ENCODE measurements at places on chromosomes 12 and 14.

- no peak for DNase-seq
Measured at GRCh38 chr14:87896393-87897380, 96.3 kb downstream of the GALC start.

- DNase-seq = no peak
Measured at GRCh38 chr12:67107751-67108269, 161.3 kb upstream of the CAND1 start.

DNA sequence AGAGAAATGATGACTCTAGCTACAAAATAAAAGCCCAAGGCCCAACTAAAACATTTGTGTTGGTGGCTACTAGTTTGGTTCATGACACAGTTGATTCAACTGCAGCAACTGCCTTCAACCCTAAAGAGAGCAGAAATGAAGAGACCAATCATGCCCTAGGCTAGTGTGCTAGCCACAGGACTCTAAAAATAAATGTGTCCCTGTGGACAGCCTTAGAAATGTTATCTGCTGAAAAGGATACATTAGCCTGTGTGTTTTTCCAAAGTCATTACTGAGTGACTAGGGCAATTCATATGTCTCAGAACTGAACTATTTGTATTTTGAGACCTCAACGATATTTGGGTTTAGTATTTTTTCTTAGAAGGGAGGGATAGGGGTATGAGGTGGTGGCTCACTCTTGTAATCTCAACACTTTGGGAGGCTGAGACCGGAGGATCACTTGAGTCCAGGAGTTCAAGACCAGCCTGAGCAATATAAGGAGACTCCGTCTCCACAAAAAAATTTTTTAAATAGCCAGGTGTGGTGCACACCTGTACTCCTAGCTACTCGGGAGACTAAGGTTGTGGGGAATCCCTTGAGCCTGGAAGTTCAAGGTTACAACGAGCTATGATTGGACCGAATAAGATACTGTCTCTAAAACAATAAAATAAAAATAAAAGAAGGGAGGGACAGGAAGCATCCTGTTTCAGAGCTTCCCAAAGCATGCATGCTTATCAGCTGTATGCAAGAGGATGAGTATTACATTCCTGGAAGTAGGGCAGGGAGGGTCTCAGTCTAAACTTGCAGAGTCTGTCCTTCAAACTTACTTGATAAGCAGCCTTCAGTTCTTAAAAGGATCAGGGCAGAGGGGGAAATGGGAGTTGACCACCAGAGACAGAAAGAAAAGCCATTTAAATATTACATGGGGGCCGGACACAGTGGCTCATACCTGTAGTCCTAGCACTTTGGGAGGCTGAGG lies 29.6 kb upstream of the NAP1L1 start:
- no peak for DNase-seq

DNA sequence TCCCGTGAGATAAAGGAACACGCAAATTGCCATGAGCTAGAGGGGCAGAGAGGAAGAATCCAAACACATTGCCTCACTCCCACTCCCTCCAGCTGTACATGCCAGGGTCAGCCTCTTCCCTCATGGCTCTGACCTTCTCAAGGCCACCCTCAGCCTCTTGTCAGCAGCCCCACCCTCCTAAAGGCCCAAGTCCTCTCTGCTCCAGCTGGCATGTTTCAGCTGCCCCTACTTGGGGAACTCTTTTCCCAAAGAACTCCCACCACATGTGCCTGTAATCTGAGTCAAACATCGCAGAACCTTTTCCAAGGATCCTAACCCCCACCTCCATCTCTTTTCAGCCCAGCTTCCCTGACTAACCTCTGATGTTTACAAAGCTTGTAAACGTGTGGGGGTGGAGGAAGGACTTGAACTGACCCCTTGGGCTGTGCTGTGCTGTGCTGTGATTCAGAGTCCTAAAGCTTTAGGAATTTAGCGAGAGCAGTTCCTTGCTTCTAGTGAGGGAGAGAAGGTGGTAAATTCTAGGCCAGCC lies 7.3 kb upstream of the CACNB3 start:
- no peak for DNase-seq

DNA sequence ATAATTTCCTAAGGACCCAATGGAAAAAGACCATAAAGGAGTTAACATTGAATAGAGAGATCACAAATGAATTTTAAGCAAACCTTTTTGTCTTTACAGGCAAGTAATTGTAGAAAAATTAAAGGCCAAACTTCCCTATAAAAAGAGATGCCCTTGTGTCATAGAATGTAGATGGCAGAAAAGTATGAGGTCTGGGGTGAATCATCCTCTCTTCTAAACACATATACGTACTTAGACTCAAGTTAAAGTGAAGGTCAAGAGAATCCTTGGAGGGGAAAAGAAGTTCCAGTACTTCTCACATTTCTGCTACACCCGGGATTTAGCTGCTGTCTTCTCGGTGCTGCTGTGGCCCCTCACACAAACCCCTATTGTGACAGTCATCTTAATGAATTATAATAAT lies 116.2 kb upstream of the ARID2 start:
- no peak for DNase-seq

DNA sequence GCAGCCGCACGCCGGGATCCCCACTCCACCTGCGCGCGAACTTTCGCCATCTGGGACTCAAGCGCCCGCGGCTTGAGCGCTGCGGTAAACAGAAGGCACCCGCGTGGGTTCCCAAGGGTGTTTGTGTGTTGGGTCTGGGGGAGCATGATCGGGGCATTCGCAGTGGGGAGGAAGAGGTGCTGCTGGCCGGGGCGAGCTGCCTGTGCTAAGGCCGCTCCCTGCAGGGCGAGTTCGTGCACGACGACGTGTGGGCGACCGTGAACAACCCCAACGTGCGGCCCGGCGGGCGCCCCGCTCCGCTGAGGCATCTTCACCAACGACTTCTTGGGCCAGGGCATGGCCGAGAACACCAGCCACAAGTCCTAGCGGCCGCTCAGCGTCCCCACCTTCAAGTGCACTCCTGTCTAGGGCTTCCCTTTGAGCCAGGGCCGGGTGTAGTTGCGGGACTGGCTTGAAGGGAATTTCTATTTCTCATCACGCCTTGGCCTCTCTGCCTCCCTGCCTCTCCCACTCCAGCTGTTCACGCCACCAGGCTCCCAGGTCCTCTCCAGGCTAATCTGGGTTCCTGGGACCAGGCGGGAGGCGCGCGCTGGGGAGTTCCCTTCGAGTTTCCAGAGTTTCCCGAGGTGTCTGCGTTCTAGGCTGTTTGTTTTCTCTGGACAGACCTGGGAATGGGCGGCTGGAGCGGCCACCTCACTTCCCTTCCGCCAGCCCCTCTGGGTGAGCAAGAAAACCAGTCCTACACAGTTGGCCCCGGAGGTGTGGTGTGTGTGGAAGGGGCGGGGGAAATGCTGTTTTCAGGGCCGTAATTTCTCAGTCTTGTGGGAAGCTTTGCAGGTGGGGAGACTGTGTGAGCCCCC lies 417.8 kb upstream of the TMTC1 start:
- DNase-seq = no peak

GRCh38 chr12:102479099-102479885 lies 1.1 kb downstream of the IGF1 start:
- no peak for DNase-seq

- no peak for DNase-seq
Measured at GRCh38 chr14:95033682-95034632, 123.4 kb downstream of the DICER1 start.

GRCh38 chr12:114829833-114830232 lies 145.9 kb upstream of the TBX3 start:
- no peak for DNase-seq

DNA sequence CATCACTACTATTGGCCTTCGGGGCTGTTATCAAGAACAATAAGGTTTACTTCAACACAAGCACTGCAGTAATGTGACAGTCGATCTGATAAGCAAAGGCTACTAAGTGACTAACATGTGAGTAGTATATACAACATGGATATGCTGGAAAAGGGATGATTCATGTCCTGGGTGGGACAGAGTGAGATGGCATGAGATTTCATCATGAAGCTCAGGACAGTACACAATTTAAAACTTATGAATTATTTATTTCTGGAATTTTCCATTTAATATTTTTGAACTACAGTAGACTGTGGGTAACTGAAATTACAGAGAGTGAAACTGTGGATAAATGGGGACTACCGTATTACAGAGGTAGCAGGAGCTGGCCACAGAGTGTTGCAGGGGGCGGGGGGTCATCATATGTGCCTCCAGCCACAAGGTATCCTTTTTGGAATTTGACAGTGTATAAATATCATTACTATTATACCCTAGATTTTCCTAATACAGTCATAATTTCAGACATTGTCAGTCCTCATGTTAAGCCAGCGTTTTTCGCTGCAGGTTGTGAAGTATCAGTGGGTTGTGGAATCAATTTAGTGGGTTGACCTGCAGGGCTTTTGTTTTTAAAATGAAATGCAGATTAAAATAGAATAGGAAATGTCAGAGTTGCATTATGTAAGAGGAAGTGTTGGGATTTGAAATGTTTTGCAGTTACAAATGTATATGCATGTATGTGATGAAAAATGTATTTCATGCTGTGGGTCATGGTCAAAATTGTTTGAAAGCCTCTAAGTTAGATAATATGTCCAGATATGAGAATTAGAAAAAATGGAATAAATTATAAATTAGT lies 148.0 kb upstream of the NUDT4 start:
- no peak for DNase-seq

GRCh38 chr14:65753061-65753460 lies 340.5 kb downstream of the FUT8 start:
- DNase-seq = no peak

DNA sequence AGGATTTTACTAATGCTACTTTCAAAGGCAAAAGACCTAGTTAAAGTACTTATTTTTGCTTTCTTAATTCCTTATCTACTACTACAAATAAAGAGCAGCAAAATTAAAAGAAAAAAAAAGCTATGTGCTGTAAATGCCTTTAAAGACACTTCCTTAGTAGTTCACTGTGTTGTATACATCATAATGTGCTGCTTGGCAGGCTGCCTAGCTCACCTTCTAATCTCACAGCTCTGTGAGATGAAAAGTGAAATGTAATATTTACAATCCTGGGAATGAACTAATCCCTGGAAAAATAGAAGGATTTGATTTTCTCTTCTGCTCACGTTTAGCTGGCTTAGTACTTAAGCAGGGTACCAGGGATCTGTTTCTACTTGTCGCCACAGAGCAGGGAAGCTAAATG lies 184.4 kb upstream of the ALG10B start:
- DNase-seq = no peak

DNA sequence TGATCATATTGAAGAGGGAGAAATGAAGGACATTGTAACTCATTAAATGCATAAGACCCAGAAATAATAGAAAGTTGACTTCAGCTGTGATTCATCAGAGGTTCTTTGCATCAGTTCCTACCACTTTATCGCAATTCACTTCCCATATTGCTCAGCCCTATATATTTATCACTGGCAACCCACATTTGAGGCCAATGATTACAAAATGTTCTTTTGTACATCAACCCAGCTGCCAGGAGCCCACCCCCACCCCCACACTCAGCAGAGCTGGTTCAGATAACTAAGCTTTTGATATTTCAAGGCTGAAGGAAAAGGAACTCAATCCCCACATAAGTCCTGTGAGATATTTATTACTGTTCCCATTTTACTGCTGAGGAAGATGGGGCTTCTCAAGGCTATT lies 51.2 kb upstream of the TMPO start:
- DNase-seq = no peak

- no peak for DNase-seq
Measured at GRCh38 chr14:100303179-100303578, 3.1 kb downstream of the SLC25A29 start.

DNA sequence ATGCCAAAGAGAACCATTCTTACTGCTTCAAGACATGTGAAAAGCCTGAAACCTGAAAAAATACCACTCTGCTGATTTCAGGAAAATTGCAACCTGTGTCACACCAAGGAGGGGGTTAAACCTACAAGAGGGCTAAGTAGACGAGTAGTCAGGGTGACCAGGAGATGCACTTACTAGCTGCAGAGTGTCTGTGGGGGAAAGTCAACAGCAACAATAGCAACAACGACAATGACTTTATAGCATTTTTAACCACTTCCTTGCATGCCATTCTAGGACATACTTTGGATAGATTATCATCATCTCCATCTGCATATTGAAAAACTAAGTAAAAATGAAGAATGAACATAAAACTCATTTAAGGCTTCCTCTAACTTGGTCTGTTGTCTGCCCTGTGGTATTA lies 902.7 kb downstream of the BCL11B start:
- no peak for DNase-seq

GRCh38 chr14:104723651-104724406 lies at the start of gene ADSS1:
TSS of gene ADSS1 (plus strand) at chr14:104724229. CDS start at chr14:104724271, 42 bp downstream.
- peak; percentile 39 for DNase-seq

DNA sequence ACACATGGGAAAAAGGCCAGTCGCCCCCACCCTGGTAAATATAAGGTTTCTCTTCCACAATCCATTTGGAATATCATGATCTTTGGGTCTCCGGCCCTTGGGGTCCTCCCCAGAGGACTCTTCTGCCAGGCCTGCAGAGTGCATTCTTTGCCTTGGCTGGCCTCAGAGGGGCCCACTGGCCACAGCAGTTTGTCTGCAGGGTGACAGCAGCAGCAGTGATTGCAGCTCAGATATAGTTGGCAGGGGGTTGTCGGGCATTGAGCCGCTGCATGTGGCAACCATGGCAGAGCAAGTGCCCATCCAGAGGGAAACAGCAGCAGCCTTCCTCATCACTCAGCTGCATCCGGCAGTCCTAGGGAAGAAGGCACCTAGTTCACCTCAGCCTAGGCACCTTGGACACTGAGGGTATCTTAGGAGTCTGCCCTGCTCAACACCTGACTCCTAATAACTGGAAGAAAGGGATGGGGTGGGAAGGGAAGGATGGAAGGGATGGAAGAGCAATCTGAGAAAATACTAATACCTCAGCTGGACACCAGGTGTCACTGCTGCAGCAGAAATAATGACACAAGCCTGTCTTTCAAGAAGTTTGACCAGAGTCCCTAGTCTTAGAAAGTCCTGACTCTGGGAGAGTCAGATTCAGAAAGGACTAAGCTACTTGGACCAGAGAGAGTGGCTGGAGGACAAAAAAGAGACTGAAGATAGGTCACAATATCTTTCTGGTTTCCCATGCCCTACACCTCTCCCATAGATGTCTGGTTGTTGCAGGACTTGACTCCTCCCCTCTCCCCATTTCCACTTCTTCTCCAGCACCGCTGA lies 8.9 kb downstream of the AJUBA start:
- DNase-seq = no peak

DNA sequence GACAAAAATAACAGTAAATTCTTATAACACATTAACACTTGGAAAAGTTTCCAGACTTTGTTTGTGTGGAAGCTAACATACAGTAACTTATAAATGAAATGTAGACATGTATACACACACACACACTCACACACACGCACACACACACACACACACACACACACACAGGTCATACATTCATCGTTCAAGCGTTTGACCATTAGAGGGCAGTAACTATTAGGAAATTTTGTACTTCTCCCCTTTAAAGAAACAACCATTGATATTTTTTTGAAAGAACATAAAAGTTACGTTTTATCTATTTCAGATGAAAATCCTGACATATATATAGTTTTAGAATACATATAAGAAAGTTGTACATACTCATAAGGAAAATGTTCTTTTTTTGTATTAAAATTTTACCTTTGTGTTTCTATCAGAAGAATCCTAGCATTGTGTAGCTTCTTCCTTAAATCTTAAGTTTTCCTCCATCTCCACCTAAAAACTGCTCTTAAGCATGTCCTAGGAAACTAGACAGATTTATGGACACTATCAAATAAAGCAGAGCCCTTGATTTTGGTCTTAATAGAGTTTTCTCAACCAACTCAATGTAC lies 29.0 kb downstream of the PTPRQ start:
- no peak for DNase-seq
